ENCODE measurements at places on chromosomes 2 and 18.

- DNase-seq, result no peak
Observed at GRCh38 chr2:240132651-240132980, 3.5 kb downstream of the COPS9 start.

GRCh38 chr2:239671471-239671870 lies 270.7 kb upstream of the HDAC4 start:
- no peak for DNase-seq

GRCh38 chr2:46977899-46978298 lies 62.3 kb upstream of the MCFD2 start:
- DNase-seq, result no peak

- DNase-seq, result no peak
Observed at GRCh38 chr2:181657379-181657778, 474 bp upstream of the CERKL start.

DNA sequence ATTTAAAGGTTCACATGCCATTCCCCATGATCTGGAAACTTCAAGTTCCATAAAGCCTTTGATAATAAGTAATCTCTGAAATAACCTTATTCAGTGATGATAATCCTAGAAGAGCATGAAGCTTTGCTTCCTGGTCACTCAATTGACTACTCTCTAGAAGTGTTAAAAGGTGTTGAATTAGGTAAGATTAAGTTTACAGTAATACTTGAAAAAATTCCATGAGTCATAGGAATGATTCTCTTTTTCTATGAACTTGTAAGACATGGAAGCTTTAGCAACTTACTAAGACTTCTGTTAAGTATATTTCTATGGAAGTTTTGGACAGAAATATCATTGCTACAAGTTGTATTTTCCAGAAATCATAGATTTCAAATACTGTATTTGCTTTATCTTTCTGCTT lies 100.6 kb downstream of the MYO1B start:
- no peak for DNase-seq

All from astrocyte of the cerebellum (primary cell).